ENCODE measurements at places on chromosomes 3 and 15.

DNA sequence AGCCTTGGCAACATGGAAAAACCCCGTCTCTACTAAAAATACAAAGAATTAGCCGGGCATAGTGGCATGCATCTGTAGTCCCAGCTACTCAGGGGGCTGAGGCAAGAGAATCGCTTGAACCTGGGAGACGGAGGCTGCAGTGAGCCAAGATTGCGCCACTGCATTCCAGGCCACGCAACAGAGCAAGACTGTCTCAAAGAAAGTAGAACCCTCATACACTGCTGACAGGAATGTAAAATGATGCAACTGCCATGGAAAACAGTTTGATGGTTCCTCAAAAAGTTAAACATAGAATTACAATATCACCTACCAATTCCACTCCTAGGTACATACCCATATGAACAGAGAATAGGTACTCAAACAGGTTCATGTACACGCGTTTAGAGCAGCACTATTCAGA, 158.9 kb downstream of the TBC1D5 start:
- no peak for DNase-seq

- DNase-seq, result no peak
Measured at GRCh38 chr3:31246293-31247062, 286.2 kb upstream of the STT3B start.

DNA sequence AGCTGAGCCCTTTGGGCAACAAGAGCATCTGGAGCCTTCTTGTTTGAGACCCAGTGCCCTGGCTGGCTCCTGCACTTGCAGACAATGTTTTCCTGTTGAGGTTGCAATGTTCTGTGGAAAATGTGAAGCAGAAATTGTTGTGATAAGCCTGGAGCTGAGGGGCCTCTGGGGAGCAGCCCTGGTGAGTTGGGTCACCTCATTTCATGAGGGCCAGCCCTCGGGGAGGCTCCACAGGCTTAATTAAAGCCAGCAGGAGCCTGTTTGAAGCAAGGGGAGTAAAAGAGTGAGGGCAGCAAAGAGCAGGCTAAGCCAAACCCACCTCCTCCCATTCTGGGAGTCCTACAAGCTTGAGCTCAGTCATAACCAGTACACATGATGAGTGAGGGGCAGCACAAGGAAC, 154.3 kb downstream of the ALDH1A2 start:
- no peak for DNase-seq

- no peak for DNase-seq
Measured at GRCh38 chr3:189309400-189309975, 137.7 kb downstream of the TPRG1 start.

DNA sequence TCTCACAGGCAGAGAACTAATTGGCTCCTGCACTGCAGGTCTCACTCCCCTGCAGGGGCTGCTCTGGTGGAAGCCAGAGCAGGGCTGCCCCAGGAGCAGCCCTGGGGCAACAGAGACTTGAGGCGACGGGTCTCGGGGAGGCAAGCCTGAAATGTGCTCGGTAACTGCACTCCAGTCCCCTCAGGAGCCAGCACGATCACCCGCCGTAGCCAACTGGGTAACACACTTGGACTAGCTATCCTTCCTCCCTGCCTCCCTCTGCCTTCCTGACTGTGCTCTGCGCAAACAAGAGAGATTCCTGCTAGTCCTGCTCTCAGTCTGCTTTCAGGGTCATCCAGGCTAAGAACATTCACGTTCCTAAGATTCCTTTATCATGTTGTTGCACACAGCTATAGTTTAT, 140.7 kb upstream of the NSMCE3 start:
- peak; percentile 55 for DNase-seq

Data from endodermal cell (in vitro differentiated cells).